ENCODE measurements at places on chromosomes 16 and 17.

- DNase-seq: no peak
These were observed 372.1 kb downstream of the XYLT1 start for GRCh38 chr16:17098685-17099084.

- no peak for DNase-seq
These were observed 21.9 kb upstream of the PHAF1 start for GRCh38 chr16:67087803-67088202.

DNA sequence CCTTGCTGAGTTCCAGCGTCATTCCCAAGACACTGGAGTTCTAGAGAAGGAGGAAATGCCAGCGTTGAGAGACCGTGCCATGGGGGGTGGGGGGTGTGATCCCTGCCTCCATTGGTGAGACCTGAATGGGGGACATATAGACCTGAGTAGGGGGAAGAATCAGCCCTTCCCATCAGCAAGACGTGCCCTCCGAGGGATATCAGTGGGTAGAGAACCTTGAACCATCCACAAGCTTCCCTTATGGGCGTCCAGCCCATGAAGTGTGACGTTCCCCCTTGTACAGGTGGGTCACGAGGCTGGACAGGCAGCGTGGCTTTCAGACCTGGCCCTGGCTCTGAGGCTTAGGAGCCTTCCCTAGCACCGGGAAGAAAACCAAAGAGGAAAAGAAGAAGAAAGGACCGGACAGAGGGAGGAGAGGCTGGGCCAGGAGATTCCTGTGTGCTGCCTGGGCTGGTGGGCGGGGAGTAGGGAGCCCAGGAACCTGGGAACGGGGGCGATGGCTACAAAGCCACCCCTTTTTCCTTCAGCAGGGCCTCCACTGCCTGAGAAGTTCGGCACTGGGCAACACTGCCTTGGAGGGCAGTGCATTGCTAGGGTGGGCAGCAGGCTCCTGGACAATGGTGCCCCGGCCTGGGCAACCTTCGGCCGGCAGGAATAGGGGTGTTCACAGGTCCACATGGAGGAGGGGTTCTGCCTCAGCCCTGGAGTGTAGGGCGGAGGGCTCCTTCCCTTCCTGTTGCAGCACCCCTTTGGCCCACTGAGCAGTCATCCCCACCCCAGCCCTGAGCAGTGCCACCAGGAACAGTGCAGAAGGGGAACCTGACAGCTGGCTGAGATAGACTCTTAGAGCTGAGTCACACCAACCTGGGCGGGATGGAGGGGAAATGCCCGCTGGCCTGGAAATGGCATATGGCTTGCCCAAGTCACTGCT, 7.2 kb downstream of the RAB11FIP4 start:
- DNase-seq: no peak

DNA sequence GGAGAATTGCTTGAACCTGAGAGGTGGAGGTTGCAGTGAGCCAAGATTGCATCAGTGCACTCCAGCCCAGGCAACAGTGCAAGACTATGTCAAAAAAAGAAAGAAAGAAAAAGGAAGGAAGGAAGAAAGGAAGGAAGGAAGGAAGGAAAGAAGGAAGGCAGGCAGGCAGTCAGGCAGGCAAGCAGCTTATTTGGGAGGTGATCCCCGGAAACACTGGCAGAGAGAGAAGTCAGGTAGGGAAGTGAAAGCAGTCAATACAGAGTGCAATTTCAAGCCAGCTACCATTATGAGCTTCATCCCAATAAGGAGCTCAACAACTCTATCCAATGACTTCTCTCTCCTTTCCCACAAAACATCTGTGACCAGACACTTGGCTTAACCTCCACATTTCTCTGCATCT, 83.0 kb upstream of the TBC1D3K start:
- no peak for DNase-seq

DNA sequence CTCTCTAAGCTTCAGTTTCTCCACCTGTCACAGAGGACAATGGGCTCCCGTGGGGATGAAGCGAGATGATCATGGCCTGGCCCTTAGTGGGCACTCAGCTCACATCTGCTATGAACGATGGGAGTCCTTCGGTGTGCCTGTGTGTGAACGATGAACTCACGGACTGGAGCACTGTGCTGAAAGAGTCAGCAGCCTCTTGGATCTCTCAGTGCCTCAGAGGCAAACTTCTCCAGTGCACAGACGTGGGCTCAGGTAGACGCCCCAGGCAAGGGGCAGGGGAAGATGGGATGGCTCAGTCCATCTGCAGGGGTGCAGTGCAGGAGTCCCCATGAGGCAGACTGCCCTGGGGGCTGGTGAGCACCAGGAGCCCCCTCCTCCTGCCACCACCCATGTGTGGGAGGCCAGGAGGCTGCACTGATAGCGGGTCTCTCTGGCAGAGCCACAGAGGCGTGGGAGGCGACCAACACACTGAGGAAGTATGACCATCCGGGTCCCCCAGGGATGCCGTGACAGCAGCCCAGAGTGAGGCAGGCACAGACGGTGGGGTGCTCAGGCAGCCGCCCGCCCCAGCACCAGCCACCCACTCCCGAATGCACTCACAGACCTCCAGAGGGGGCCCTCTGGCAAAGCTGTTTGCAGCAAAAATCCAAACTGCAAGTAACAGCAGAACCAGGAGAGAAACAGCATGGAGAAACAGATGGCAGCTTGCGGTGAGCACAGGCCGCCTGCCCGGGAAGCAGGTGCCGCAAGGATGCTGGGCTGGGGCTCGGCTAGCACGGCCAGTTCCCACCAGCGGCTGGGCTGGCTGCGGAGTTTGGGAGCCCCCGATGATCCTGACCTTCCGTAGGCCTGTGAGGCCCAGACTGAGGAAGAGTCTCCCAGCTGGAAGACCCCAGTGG, 82.7 kb downstream of the RPH3AL start:
- DNase-seq: no peak

GRCh38 chr16:82625066-82625968, 1.5 kb upstream of the CDH13 start:
- DNase-seq: no peak

DNA sequence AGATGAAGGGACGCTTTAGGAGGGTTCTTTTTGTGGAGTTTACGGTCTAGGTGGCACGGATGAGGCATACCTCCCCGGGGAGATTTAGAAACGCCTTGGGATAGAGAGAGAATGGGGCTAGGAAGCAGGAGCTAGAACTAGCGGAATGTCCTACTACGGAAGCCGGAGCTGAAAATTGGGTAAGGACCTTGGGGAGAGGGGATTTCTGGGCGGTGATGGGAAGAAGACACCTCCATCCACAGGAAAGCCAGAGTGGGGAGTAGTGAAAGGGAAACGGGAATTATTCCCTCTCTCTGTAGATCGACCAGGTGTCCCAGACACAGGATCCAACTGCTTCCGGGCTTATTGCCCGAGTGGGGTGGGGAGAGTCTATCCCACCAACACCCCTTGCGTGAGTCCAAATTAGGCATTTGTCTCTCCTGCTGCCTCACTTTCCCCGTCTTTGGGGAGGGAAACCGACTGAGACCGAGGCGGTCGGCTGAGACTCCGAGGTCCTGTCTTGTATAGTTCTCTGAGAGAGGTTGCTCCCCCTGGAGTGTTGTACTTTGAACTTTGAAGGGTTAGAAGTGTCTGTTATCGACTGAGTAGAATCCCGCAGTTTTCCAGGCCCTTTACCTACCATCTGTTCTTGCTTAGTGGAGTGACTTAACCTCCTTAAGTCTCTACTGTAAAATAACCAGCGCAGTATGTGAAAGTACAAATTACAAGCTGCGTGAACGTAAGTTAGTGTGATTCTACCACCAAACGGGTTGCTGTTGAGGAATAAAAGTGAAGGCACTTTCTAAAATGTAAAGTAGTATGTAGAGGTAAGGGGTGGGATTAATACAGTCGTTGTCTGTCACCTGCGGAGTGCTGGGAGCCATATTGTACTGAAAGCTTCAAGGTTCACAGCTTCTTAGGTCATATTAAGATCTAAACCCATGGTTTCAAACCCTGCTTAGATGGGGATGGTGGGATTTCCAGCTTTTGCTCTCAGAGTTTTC, 1.0 kb downstream of the RSPRY1 start:
- peak; percentile 27 for DNase-seq

DNA sequence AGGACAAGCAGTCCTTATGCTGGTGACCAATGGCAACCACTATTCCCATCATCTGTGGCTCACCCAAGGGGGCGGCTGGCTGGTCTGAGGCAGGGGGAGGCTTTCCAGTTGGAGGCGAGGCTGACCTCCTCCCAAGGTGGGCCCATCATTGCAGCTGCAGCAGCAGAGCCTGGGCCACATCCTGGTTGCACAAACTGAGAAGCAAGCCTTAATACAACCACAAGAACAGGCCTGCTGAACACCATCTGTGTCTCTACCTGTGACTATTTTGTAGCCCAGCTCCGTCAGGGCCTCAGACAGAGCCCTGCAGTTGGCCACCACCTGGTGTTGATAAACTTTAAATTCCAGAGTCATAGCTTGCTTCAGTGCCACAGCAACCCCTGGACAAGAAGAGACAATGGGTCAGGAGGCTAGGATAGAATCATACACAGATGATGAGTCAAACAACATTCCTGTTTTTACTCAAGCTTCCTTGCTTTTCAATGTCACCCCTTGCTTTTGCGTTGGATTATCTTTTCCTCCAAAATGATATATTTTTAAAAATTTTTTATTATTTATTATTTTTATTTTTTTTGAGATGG, 17.9 kb downstream of the SMCR8 start:
- DNase-seq: no peak

DNA sequence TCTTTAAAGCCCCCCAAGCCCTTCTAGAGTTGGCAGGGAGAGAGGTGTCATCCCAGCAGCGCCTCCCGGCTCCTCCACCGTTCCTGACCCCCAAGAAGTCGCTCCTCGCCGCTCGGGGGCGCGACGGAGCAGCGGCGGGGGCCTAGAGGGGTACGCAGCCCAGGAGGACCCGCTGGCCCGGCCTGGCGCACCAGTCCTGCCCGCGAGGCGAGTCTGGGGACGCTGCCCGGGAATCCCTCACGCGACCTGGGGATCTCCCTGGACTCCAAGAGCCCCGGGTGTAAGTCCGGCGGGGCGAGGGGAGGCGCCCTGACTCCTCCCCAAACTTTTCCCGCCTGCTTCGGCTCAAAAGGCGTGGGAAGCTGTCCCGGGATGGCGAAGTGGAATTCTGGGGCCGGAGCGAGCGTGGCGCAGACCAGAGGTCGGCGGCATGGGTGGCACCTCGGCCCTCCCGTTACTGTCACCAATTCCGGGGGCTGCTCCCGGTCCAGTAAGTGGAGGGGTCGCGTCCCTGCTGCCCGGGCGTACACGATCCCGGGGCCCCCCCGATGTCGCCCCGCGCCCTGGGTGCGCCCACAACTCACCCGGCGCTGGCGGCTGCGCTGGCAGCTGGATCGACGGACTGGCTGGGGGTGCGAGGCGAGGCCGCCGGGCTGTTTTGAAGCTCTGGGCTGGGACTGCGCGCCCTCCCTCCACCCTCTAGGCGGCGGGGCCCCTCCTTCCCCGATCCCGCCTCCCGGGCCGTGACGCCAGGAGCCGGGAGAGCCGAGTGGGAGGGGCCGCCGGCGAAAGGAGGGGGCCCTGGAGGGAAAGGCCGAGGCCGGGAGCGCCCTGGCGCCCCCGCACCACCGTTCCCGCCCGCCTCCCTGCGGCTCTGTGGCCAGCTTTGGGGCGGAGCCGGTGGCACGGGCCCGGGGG, at the start of gene EMP2:
Gene EMP2 (minus strand): TSS at position 634 of the 918 bp plus-strand sequence. CDS start 32,981 bp downstream, outside the sequence.
- DNase-seq: peak; percentile 80

DNA sequence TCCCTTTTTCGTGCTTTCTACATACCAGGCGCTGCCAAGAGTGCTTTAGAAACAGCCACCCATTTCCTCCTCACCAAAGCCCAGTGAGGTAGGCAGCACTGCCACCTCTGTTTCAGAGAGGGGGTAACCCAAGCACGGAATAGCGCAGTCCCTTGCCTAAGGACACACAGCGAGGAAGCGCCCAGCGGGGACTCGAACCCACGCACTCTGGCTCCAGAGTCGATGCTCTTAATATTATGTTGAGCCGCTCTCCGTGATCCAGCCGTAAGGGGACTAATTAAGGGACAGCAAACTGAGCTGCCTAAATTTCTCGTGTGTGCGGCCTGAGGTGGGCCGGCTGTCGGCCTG, 497 bp downstream of the CES1 start:
- DNase-seq: no peak

- no peak for DNase-seq
These were observed 11.4 kb upstream of the SPNS2 start for GRCh38 chr17:4487296-4487695.

- peak; percentile 7 for DNase-seq
These were observed 1.5 kb upstream of the ADAP2 start for GRCh38 chr17:30920282-30920681.

- no peak for DNase-seq
These were observed 14.3 kb upstream of the PRKAR1A start for GRCh38 chr17:68497885-68498319.

DNA sequence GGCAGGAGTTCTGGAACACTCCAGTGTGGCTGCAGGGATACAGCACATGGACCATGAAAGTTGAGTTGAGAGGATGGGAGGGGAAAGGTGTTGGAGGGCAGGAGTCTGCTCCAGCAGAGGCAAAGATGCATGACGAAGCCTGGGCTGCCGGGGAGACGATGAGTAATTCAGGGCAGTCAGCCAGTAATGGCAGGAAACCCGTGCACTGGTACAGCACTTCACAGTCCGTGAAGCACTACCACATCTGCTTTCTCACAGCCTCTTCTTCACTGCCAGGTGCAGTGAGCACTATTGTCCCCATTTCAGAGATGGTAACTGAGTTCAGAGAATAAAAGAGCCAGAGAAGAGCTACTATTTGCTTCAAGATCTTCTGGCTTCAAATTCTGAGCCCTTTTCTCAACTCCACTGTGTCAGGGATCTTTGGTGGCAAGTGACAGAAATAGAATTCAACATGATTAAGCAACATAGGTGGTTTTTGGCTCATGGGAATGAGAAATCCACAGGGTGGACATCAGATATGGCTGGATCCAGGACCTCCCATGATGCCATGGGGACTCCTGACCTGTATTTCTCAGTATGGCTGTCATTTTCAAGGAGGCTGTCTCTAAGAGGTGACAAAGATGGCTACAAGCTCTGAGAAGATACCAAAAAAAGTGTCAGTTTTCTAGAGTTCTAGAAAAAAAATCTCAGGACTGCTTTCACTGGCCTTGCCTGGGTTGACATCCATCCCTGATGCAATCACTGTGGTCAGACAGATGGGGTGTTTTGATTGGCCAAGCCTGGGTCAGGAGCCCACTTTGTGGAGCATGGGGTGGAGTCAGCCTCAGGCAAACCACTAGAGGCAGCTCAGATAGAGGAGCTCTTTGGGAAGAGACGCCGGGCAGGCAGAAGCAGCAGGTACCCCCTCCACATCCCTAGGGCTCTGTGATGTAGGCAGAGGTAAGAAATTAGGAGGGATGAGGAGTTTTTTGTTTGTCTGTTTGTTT, 24.7 kb downstream of the IL21R start:
- DNase-seq: peak; percentile 81

DNA sequence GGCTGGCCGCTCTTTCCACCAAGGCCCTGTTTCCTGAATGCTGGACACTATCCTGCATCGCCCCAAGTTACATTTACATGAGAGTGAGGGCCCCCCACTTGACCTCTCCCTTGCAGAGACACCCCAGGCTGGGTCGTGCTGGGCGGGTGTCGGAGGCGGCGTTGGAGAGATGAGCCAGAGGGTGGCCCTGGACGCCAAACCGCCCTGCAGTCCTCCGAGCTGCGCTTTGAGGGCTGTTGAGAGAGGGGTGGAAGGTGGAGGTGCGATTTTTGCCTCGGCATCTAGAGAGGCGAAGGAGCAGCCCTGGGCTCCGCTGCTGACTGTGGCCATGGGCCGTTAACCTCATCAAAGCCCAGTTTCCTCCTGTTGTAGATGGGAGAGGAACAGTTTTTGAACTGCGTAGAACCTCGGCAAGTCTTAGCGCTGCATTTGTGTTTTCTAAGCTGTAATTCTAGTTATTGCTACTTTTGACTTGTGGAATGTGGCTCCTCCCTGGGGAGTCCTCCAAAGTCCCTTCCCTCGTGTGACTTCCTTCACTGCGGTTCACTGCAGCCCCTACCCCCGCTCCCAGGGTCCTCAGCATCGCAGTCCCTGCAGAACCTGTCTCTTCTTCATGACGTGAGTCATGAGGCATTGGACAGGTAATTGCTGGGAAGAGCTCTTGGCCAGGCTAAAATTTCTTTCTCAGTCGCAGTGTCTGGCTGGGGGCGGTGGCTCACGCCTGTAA, 986 bp upstream of the ELOB start:
- peak; percentile 20 for DNase-seq

Data from fibroblast of skin of scalp (primary cell).